ENCODE measurements at places on chromosomes 7 and 10.

GRCh38 chr7:16989811-16990413 lies 108.1 kb upstream of the AGR3 start:
- DNase-seq, result peak; percentile 51

DNA sequence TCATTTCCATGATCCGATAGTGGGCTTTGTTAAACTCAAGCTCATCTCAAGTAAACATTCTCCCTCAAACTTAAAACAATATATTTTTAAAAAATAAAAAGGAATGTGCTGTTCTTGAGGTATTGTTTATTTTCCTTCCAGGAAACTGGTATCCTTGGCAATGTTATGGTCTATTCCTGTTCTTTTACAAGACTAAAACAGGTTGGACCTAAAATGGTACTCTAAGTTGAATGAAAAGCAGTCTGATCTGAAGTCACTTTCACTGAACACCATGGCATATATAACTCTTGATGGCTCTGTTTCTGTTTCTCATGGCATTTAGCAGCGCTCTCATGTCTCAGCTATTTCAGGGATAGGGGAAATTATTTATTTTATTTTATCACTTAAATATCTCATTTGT lies 70.1 kb downstream of the PODXL start:
- DNase-seq, result no peak

- DNase-seq, result no peak
Observed at GRCh38 chr10:72862957-72863356, 30.6 kb upstream of the OIT3 start.

GRCh38 chr10:16116404-16117304 lies 256.3 kb upstream of the MINDY3 start:
- no peak for DNase-seq

DNA sequence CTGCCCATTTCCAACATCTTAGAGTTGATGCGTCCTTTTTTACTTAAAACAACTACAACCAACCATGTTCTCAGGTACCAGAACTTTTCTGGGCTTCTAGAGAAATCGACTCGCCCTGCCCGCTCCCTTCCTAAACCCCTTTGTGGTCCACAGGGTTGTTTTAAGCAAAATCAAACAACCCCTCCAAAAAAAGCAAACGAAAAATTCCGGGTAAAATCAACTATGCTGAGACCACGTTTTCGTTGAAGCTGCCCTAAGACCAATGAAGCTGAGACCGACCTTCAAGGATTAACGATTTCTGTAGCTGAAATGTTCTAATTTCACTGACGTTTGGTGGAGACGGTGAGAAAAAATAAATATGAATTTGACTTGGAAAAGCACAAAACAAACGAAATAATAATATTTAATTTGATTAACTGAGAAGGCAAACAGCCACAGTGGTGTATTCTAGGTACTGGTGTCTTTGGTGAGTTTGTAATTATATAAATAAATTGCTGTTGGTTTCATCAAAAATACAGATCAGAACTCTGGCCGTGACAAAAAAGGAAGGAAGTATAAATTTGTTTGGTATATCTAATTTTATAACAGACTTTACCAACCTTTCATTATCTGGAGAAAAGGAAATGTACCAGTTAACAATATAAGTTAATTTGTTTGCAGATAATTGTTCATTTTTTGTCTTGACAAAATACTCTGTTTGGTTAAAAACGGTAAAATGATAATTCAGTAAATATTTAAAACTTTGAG lies 4.7 kb upstream of the IGF2BP3 start:
- DNase-seq, result no peak

GRCh38 chr7:106775552-106775936 lies 89.5 kb upstream of the PIK3CG start:
- DNase-seq, result no peak

GRCh38 chr10:117000580-117000979 lies 4.4 kb downstream of the SHTN1 start:
- DNase-seq, result no peak

DNA sequence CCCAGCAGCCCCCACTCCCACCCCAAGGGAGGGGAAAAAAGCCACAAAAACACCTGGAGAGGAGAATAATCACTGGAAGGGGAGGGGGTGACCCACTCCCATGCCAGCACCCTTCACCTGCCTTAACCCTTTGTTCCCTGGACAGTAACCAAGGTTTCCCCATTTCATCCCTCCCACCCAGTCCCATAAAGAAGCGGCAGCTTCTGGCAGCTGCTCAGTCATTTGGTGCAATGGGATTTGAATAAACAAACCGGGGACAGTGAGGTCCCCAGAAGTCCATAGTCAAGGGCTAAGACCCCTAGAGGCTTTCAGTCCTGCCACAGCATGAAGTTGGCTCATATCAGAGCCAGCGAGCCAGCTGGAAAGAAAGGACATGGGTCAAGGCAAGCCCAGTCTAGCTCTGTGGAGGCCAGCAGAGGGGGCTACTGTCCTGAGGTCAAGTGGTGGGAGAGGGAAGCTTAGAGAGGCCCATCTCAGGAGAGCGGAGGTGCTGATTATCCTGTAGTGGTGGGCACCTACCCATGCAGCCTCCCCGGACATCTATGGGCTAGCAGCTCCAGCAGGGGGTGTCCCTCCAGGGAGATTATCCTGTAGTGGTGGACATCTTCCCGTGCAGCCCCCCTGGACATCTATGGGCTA lies 58.9 kb upstream of the LBX1 start:
- DNase-seq, result no peak

DNA sequence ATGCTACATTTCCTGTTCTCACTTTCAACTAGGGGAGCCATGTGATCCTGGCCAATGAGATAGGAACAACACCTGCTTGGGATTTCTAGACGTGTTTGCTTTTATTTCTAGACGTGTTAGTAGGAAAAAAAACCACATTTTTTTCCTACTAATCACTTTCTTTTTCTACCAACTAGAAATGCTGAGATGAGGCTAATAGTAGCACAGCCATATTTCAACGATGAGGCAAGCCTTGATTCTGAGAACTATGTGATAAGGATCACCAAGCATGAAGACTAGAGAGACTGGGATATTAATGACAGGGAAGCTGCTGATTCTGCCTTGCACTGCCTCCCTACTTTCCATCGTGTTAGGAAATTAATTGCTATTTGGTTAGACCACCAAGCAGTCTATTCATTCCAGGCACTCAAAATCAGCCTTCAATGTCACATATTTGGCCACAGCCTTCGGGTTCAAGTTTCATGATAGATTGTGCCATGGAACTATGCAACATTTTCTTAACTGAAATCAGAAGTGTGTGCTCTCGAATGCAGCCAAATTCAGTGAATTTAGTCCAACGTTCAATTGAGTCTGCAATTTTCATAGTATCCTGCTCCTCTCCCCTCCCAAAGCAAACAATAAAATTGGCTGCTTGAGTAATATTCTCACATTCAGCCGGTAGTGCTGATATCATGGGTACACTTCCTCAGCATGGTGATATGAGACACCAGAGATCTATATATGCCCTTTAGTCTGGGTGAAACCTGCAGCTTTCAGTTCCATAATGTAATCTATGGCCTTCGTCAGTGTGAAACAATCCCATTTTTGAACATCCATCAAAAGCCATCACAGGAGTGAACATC lies 98.1 kb downstream of the GPR37 start:
- no peak for DNase-seq

DNA sequence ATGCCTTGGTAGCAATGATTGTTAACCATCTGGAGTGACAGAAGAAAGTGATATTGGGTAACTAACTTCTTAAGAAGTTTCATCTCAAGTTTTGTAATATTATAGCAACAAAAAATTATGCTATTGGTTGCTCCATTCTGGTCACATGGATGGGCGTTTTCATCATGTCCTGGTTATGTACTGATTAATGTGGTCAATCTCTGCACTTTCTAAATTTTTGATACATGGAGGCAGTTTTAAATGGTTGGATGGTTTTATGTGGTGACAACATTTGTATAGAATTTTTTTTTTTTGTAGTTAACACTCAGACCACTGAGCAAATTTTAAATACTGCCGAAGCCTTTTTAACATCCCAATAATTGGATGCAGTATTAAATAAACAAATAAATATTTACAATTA lies 55.2 kb upstream of the CCAR1 start:
- DNase-seq, result peak; percentile 74

DNA sequence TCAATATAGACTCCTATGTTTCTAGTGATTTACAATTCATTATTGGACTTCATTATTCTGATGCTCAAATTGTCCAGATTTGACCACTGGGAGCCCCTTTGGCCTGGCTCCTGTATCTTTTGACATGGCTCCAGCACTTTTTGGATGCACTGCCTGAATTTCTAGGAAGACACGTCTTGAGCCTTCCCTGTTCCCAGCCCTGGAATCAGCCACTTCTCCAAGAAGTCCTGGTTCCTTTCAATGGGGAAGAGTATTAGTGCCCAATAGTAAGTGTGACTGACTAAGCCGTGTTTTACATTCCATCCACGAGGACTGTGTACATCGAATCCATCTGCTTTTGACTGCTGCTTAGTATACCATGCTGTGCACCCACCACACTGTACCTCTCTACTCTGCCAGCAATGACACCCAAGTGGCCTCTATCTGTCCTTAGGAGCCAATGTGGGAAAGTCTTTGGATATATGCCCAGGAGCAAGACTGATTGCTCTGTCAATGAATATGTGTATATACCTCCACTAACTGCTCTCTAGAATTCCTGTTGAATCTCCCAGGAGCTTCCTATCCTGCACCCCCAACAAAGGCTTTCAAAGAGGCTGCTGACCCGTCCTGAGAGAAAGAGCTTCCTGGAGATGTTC lies 23.2 kb upstream of the NPFFR1 start:
- DNase-seq, result no peak
